Fibroblast of skin of back (primary cell): ENCODE measurements at places on chromosomes 2 and 18.

GRCh38 chr18:74446178-74446577, 10.9 kb downstream of the DIPK1C start:
- DNase-seq: no peak

DNA sequence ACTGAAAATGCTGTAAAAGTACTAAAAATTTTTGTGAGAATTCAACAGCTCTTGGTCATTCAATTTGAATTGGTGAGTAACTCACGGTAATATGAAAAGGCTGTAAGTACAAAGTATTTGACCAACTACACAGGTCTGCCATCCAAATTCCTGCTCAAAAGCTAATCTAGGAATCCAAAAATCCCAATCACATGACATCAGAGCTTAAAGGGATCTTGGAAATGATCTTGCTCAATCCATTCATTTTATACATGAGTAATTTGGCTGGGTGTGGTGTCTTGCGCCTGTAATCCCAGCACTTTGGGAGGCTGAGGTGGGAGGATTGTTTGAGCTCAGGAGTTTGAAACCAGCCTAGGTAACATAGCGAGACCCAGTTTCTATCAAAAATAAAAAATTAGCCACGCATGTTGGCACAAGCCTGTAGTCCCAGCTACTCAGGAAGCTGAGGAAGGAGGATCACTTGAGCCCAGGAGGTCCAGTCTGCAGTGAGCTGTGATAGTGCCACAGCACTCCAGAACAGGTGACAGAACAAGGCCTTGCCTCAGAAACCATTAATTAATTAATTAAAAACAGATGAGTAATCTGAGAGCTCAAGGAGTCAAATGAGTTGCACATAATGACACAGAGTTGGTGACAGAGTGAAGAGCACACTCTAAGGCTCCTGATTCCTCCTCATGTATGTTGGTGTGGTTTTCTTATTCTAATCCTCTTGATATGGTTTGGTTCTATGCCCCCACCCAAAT, 19.8 kb downstream of the SPIRE1 start:
- peak; percentile 81 for DNase-seq

DNA sequence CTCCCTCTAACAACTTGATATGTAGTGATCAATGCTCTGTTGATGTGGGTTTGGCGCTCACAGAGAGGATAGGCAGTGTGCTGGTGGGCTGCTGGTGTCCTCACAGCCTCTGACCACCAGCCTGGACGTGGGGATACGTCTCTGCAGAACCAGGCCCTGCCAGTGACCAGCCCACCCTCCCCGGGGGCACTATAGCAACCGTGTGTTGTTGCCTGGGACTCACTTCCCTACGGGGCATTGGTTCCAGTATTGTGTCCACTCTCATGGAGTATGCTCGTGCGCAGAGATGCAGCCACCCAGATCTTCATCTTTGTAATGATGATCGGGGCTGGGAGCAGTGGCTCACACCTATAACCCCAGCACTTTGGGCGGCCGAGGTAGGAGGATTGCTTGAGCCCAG, 180.1 kb downstream of the LDLRAD4 start:
- DNase-seq: no peak

- no peak for DNase-seq
Observed at GRCh38 chr2:152440049-152440448, 105.1 kb downstream of the FMNL2 start.

- DNase-seq: no peak
Observed at GRCh38 chr2:173442542-173442941, 87.9 kb downstream of the CDCA7 start.
